CD8-positive, alpha-beta T cell (primary cell): ENCODE measurements at places on chromosomes 4 and X. TPM values are rescaled to one million over a fixed set of nuclear protein-coding genes. Genes with fewer than 3 reads are reported as not detected.

BLOC1S4 gene
- total RNA-seq, result 30.7 TPM

- no peak for DNase-seq
These were observed 2.0 kb downstream of the ERCC6L start for GRCh38 chrX:72236841-72237240.

DNA sequence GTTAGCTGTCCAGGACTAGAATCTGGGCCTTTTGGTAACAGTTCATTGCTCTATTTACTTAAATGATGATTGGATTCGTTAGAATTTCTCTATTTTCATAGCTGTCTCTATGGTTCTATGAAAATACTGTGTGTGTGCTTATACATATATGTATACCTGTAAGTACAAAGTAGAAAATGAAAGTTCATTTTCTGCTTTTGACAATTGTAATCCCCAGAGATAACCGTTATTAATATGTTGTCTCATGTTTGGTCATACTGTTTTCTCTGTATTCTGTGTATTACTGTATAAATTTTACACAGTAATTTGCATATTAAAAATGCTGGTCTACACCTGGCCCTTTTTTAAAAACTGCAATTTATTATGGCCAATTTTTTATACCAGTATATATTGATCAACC is 55.4 kb downstream of the CLCN3 start:
- no peak for DNase-seq

- DNase-seq, result no peak
These were observed 1164.4 kb upstream of the IGFBP7 start for GRCh38 chr4:58274553-58274952.

GRCh38 chr4:48134081-48134480 is at the start of gene TXK:
Gene TXK (minus strand): TSS chr4:48134250. CDS start chr4:48134170, 80 bp downstream.
- DNase-seq, result no peak

REST gene
- 60.7 TPM for total RNA-seq

DNA sequence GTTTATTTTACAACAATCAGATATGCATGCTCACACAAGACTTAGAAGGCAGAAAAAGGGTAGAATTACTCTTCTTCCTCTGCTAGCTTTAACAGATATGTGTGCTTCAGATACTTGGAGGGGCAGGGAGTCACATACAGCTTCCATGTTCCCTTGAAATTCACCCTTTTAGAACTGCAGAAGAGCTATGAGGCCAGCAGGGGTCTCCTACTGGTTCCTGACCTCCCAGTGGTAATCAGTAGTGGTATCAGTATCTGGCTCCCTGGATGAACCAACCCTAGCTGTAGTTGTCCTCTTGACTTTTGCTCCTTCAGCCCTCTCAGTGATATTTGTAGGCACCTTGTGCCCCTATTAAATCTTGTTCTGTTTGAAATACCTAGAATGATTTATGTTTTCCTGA is 81.5 kb downstream of the RCHY1 start:
- DNase-seq, result no peak

- DNase-seq, result no peak
These were observed 11.2 kb upstream of the GNRHR start for GRCh38 chr4:67765401-67765800.

GRCh38 chr4:185211641-185212040 is 2.2 kb downstream of the SNX25 start:
- DNase-seq, result no peak

DNA sequence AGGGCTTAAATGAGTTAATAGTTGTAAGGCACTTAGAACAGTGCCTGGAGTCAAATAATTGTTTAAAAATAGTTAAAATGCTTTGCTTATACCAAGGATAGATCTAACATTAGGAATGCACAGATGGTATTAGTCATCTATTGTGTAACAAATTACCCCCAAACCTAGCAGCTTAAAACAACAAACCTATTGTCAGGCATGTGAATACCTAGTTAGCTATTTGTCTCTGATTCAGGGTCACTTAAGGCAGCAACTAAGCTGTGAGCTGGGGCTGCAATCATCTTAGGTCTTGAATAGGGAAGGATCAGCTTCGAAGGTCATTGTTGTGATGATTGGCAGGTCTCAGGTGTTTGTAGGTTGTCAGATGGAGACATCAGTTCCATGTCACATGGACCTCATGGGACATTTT is 42.4 kb upstream of the AGA start:
- DNase-seq, result no peak

IGBP1 gene
- 56.6 TPM for total RNA-seq

DNA sequence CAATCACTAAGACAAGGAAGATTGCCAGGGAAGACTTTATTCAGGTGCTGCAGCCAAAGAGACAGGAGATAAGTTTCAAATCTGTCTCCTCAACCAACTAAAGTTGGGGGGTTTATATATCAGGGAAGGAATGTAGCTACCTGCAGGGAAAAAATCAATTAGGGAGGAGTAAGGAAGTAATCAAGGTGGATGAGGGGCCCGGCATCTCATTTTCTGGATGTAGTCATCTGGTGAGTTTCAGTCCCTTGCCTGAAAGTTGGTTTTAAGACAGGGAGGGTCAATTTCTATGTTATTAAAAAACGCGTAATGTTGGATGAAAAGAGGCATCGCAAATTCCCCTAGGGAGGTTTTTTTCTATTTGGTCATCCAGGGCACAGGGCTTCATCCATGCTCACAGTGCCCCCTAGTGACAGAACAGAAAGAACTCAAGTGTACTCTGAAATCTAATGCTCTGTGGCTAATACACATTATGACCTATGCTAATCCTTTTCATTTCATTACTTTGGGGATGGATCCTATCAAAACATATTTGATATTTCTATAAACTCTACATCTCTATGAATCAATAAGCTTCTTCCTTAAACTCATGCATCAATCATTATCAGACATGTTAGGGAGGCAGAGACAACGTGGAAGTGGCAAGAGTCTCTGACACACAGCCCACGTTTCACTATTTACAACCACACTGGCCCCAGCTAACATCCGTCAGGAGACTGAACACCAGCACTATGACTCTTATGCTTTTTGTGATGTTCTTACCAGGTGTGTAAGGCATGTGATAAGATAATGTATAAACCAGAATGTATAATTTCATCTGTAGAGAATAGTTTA is 1577.0 kb upstream of the TENM3 start:
- DNase-seq, result no peak

- peak; percentile 18 for DNase-seq
These were observed 15.1 kb downstream of the SLC2A9 start for GRCh38 chr4:10006231-10006600.

RPS6KA3 gene
- 36.9 TPM for total RNA-seq

GRCh38 chr4:93029769-93030168 is 726.0 kb downstream of the GRID2 start:
- DNase-seq, result no peak

CSN1S1 gene
- total RNA-seq, result not detected

GRCh38 chrX:83260288-83260687 is 247.8 kb upstream of the POU3F4 start:
- no peak for DNase-seq

- DNase-seq, result no peak
These were observed 15.6 kb downstream of the IL3RA start for GRCh38 chrX:1351981-1352714.

- no peak for DNase-seq
These were observed 283.6 kb downstream of the RPA4 start for GRCh38 chrX:97167333-97167732.

GBA3 gene
- not detected for total RNA-seq

DNA sequence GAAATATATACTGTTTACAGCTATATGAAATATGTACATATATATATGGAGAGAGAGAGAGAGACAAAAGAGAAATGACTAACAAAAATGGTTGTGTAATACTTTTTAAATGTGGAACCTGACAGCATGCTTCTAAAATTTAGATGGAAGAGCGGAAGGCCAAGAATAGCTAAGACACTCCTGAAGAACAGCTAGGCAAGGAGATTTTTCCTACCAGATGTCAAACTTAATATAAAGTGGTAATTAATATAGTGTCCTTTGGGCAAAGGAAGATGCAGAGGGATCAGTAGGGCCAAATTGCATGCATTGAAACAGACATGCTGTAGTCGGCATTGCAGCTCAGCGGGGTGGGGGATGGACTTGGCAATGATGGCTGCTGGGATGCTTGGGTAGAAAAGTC is 45.2 kb downstream of the ADD1 start:
- DNase-seq, result no peak

DNA sequence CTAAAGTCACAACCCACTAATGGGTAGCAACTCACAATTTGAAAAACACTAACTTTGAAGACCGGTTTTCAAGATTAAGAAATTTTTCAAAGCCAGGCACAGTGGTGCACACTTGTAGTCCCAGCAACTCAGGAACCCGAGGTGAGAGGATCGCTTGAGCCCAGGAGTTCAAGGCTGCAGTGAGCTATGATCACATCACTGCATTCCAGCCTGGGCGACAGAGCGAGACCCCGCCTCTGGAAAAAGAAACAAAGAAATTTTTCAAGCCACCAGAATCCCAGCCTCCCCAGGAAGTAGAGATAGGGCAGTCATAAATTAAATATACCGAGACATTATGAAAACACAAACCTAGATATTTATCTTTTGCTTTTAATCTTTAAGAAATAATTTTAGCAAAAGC is 13.0 kb downstream of the SMARCA1 start:
- DNase-seq, result no peak

PLXNB3 gene
- total RNA-seq, result 0.50 TPM

AFF2 gene
- total RNA-seq, result 1.9 TPM

MAGEC2 gene
- total RNA-seq, result not detected

DNA sequence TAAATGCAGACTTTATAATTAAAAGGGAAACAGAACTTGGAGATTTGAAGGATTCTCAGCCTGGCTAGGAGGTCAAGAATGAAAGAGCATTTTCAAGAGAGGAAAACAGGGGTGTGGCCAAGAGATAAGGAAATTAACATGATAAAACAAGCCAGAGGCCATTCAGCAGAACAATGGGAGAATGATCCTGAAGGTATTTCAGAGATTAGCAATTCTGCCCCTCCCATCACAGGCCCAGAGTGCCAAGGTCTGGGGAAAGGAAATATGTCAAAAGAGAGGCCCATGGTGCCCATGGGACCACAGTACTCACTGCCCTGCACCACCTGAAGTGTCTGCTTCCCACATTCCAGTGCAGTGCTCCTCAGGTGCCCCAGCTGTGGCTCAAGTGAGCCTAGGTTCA is 188.5 kb upstream of the STS start:
- no peak for DNase-seq

ANXA3 gene
- total RNA-seq, result not detected

TMPRSS11F gene
- total RNA-seq, result not detected

- no peak for DNase-seq
These were observed 36.2 kb downstream of the ZFP42 start for GRCh38 chr4:188031751-188032150.

HSFX4 gene
- not detected for total RNA-seq

GRCh38 chr4:113411496-113411938 is 350.0 kb downstream of the CAMK2D start:
- no peak for DNase-seq

ATP8A1 gene
- total RNA-seq, result 134 TPM

DNA sequence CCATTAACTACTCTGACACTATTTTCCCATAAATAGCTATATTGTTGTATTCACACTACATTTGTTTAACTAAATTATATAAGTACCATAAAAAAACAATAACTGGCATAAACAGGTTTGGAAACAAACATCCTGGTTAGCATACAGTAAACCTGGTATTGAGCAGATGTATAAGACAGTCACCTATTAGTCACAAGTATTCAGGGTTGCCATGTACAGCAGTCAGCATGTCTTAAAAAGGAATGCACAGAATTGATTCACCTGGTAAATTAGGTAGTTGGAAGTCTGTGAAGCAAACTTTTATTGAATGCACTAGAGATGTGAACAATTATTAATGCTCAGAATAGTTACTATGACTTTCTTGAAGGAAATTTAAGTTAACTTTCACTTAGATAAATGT is 137.9 kb downstream of the FAM13A start:
- no peak for DNase-seq

VCX3B gene
- not detected for total RNA-seq

DNA sequence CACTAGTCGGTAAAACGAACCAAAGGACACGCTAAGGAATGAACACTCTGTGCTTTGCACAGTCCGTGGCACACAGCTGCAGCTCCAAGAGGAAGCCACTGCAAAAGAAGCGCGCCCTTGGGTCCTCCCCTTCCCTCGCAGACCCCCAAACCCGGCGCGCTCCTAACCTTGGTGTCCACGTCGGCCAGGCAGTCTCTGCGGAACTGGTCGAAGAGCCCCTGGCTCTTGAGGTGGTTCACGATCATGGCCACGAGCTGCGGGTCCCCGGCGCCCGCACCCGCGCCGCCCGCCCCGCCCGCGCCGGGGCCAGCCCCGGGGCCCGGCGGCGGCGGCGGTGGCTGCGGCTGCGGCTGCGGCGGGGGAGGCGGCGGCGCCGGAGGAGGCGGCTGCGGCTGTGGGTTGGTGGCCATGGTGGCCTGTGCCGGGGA is 333 bp downstream of the BOD1L1 start:
- DNase-seq, result no peak

DNA sequence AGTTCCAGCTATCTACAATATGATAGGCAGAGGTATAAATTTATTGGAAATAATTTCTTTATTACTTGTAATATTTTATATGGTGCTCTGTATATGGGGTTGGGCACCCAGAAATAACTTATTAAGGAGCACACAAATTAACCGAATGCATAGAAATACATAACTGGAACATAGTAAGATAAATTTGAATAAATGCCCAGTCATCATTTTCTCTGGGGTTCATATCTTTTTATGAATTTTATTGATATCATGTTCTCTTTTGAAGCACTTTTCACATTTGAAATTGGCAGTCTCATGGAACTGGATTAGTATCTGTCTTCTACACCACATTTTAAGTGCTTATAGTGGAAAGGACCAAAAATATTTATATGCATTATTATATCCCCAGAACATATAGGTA is 122.0 kb downstream of the PCDH7 start:
- DNase-seq, result no peak

VSIG1 gene
- 10.5 TPM for total RNA-seq

RS1 gene
- not detected for total RNA-seq

GRCh38 chr4:108168160-108168670 is 517 bp downstream of the LEF1 start:
- peak; percentile 24 for DNase-seq

DNA sequence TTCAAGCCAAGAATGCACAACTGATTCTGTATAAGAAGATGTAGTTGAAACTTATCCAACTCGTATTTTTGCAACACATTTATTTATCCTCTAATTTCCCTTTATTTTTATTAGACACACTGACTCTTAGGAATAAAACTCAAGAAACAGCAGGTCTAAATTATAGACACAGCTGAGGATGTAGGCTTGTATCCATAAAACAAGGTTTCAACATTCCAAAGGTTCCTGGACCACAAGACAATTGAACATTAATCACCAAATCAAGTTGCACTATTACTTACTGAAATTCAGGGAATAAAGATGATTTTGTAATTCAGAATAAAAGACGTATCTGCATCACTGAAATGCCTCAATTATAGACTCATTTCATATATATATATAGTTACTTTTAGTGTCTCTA is 683.5 kb upstream of the GRIA3 start:
- no peak for DNase-seq
